ENCODE measurements at places on chromosomes 2 and 18.
A peak's percentile ranks its signal among the peaks of the same experiment; 100 is the strongest.

DNA sequence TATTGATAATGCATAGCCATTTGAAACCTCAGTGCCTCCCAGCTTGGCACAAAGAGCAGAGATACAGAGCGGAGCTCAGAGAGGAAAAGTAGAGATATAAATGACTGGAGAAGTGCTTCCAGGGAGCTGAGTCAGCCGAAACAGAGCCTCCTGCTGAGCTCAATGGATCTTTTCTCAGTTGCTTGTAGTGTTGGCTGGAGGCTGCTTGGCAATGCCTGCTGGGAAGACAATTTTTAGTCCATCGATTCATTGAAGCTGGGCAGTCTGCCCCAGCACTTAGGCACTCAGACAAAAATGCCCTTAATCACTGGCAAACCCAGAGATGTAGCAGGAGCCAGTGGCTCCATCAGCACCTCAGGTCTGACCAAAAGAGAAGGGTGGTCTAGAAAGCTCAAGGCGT is 81.3 kb upstream of the SETBP1 start:
- DNase-seq: no peak

DNA sequence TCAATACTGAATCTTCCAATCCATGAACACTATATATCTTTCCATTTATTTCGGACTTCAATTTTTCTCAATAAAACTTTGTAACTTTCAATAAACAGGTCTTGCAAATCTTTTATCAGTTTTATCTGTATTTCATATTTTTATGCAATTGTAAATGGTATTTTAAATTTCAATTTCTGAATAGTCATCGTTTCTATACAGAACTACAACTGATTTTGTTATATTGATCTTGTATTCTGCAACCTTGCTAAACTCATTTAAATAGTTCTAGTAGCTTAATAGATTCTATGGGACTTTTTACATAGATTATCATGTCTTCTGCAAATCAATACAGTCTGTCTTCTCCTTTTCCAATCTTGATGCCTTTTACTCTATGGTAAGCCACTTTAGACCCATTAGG is 90.4 kb downstream of the FAM228A start:
- DNase-seq: no peak

- no peak for DNase-seq
Measured at GRCh38 chr18:9860682-9861081, 25.1 kb upstream of the TXNDC2 start.

DNA sequence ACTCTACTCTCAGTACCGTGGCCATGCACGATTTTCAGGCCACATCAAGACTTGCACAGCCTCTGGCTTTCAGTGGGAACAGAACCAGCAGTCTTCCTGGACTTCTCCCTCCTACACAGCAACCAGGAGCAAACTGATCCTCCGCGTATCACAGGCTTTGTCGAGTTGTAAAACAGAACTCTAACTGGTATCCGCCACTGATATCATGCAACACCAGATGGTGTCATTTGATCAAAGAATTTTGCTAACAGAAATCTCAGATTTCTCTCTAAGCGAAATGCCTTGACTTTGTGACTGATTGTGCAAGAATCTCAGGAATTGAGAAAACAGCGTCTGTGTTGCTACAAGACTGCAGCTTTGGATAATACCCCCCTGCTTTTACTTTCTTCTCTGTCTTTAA is 85.7 kb downstream of the COPS8 start:
- DNase-seq: no peak

DNA sequence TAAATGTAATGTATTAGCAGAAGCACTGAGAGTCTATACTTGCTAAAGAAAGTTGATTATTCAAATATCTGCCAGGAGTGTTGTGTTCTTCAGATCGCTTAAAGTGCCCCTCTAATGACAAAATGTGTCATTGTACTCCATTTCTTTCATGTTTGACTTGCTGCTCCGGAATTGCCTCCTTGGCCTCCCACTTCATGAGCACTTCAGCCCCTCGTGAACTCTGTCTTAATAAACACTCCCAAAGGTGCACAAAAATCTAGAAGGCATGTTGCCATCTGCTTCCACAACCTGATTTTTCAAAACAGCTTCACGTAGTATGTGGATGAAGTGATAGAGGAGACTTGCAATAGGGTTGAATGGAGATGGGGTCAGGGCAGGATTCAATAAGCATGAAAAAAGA is 396.1 kb downstream of the TDRD15 start:
- no peak for DNase-seq

DNA sequence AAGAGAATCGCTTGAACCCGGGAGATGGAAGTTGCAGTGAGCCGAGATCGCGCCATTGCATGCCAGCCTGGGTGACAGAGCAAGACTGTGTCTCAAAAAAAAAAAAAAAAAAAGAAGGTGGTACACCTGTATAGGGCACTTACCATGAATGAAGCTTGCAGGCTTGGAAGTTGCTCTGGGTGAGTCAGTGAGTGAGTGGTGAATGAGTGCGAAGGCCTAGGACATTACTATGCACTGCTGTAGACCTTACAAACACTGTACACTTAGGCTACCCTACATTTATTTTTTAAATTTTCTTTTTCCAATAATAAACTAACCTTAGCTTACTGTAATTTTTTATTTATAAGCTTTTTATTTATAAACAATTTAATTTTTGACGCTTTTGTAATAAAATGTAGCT is 78.4 kb upstream of the ATG16L1 start:
- DNase-seq: no peak

DNA sequence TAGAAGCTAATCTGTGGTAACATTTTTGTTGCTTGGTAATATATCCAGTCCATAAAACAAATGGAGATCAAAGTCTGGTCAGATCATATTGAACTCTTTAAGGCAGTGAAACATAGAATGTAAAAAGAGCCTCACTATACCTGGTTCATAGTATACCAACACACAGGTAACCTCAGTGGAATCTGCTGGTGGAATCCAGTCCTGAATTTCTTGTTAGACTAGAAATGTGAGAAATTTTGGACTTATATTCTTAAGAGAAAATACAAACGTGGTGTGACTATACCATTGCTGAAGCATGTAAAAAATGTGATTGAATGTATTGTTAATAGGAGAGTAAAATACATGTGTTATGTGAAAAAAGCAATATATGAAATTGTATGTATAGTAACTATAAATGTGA is 46.1 kb upstream of the GRHL1 start:
- DNase-seq: no peak

DNA sequence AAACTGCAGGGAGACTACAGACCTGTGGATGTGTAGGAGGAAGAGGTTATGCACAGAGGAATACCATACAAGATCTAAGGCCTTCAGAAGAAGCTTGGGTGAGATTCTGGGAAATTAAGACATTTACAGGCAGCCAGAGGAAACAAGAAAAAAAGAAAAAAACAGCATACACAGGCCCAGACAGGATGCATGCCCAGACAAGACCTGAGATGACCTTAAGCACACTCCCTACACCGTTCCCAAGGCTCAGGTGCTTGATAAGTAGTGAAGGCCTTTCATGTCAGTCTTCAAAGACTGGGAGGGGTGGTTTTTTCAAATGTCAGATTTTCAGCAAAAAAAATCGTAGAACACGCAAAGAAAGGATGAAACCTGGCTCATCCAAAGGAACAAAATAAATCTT is 83.0 kb downstream of the CCDC138 start:
- DNase-seq: no peak

DNA sequence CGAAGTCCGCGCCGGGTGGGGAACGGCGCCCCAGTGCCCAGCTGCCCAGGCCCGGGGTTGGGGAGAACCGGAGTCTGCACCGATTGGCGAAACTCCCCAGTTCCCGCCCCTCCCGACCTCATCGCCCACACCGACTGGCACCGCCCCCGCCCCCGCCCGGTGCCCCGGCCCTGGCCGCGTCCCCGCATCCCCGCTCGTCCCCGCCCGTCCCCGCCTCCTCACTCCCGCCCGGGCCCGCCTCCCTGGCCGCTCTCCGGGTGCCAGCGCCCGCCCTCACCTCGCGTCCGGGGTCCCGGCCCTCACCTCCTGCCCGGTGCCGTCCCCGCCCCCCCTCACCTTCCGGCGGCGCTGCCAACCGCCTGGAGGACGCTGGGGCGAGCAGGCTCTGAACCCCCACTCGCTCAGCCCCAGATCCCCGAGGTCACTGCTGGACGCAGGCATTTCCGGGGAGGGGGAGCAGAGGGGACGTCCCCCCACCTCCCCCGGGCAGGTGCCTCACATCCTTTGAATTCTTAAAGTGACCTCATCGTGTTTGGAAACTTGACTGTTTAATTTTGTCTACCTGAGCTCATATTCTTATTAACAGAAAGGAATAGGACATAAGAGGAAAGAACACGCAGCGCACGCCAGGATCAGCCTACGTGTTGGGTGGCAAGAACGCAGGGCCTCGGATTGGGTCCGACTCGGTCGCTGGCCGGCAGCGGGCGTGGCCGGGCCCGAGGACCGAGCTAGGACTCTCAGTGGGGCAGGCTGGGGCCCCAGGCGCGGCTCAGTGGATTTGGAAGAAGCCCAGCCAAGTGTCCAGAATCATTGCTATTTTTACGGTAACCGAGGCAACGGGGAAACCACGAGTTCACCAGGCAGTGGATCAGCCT is at the start of gene FAM110C:
Gene FAM110C, minus strand, starts transcription at position 35 of the 875 bp plus-strand sequence. CDS start 120 bp downstream, outside the sequence.
- peak; percentile 30 for DNase-seq

- no peak for DNase-seq
Measured at GRCh38 chr18:78330766-78331165, 648.9 kb upstream of the SALL3 start.

DNA sequence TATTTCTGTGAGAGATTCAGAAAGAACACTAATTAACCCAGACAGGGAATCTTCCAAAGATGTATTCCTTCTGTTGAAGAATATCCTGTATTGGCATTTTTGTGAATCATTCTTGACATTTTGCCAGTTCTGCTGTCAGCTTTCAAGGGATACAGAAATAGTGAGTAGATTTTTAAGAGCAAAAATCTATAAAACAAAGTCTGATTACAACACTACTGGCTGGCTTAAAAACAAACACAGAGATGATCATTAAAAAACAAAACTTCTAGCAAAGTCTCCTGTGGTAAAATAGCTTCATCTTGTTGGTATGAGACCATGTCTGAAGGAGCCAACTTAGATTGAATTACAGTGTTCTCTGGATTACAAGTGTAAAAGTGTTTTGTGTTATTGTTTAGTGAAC is 866.3 kb upstream of the KLHL29 start:
- DNase-seq: no peak

- no peak for DNase-seq
Measured at GRCh38 chr2:23588106-23588505, 203.1 kb downstream of the KLHL29 start.

GRCh38 chr2:186486651-186487647 is 889 bp downstream of the ZC3H15 start:
- DNase-seq: no peak

DNA sequence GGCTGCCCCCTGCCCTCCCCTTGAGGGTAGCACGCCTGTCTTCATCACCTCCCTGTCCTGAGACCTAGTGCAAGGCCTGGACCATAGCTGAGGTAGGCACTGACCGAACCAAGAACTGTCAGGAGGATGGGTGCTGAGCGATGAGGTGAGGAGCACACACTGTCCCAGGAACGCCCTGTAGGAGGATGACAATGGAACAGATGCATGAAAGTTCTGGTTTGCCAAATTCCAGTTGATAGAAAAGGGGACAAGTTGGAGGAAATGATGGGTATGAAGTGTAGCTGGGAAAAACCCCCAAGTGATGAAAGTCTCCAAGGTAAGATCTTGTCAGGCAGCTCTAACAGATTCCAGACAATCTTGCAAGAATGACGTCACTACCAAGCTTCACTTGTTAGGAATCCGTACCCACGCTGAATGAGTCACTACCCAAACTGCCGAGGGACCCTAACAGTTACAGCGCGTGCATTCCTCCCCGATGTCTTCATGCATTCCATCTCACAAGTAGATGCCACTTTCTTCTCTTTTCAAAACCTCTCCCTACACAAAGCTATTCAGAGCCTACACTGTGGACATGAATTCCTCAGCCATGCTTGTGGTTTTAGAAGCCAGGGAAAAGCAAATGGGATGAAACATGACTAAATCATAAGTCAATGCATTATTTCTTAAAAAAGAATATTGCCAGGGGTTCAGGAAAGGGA is 27.6 kb downstream of the MRPL33 start:
- DNase-seq: no peak

DNA sequence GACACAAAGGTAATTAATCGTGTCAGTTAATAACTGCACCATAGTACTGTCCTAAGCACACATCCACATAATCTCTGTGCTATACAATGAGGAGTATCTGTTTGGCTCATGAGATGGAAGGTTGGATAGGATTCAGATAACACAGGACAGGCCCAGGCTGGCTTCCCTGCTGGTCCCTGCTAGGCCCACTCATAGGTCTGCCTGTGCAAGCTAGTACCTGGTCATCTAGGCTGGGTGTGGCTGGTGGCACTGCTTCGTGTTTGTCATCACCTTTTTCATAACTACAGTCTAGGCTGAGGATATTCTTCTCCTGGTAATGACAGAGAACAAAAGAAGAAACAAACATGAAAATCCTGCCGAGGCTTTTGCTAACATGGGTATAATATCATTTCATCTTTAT is 392.8 kb downstream of the TRIB2 start:
- DNase-seq: no peak

DNA sequence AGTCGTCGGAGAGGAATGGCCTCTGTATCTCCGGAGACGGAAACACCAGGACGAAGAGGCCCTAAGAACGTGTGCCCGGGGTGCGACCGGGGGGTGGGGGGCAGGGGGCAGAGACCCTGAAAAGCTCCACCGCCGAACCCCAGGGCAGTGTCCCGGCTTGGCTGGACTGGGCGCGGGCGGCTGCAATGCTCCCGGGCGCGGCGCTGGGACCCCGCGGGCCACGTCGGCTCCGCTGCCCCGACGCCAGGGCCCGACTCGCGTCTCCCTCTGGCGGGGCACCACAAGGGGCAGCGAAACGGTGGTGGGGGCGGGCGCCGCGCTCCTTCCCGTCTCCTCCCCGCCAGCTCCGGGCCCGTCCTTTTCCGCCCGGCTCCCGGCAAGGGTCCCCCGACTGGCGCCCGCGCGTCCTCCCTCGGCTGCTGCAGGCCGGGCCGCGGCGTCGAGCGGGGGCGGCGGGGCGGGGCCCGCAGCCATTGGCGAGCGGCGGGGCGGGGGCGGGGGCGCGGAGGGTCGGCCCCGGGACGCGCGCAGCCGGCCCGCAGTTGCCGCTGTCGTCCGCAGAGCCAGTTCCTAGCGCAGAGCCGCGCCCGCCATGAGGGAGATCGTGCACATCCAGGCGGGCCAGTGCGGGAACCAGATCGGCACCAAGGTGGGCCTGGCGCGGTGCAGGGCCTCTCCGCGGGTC is at the start of gene TUBB6:
Gene TUBB6, plus strand, starts transcription at position 541 of the 685 bp plus-strand sequence. Its CDS starts 52 bp downstream, at position 593.
- no peak for DNase-seq

DNA sequence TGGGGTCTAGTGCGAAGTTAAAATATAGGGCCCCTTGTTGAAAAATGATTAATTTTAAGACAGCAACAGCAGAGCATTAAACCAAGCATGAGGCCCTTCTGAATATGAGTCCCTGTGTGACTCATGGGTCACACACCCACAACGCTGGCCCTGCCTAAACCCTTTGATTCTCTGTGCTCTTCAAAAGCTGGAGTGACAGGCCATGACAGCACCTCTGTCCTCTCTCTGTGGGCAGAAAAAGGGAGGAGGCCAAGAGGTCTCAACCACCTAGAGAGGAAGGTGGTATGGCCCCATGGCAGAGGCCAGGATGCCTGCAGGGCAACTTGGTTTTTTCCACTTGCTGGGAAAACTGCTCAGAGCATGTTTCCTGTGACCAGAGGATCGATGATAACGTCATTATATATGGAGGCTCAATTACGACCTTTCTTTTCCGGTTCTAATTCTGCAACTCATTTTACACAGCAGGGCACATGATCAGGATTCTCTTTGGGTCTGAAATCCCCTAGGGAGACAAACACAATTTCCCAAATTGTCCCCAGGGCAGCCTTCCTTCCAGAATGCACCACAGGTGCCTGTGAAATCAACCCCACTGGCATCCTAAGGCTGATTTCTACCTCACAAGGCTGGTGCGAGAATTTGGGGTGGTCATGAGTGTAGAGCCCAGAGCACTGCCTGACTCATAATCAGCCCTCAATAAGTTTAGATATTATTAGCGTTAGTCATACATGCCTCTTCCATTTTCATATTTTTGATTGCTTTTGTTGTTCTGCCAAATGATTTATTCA is 102.0 kb upstream of the PPP1CB start:
- DNase-seq: peak; percentile 7

Data from stimulated activated CD4-positive, alpha-beta T cell treated with anti-CD3 and anti-CD28 coated beads, TNF-alpha, amount 100 ng/mL, for 4 hours (primary cell).